ENCODE measurements at places on chromosomes 5 and 9.

DNA sequence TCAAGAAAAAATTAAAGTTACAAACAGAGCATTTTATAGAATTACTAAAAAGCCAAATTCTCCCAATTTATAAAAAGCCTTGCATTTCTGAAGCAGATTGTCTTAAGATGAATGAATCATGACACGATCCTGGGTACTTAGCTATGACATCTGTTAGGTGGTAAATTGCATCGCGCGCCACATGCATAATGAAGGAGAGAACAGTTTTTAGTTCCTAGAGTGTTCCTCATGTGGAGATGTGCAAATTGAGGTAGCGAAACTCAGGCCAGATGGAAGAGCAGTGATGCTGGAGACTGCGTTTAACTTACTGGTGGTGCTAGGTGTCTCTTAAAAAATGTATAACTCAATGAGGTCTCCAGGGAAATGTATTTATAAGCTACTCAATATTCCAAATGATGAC lies 516.1 kb downstream of the EFNA5 start:
- DNase-seq: no peak

DNA sequence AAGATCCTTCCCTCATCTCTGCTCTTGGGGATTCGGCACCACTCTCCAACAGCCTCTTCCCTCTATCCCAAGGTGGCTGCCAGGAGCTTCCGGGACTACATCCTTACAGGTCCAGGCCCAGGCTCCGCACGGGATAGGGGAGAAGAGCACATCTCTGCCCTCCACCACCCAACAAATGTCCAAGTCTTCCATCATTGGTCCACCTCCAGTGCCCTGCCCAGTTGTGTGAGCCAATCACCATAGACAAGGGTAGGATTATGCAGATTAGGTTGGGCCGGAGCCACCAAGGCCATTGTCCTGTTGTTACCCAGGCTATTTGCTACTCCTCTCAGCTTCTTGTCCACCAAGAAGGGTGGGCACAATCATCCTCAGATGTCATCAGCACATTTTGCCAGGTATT lies 9.1 kb downstream of the UNC5A start:
- DNase-seq: no peak

DNA sequence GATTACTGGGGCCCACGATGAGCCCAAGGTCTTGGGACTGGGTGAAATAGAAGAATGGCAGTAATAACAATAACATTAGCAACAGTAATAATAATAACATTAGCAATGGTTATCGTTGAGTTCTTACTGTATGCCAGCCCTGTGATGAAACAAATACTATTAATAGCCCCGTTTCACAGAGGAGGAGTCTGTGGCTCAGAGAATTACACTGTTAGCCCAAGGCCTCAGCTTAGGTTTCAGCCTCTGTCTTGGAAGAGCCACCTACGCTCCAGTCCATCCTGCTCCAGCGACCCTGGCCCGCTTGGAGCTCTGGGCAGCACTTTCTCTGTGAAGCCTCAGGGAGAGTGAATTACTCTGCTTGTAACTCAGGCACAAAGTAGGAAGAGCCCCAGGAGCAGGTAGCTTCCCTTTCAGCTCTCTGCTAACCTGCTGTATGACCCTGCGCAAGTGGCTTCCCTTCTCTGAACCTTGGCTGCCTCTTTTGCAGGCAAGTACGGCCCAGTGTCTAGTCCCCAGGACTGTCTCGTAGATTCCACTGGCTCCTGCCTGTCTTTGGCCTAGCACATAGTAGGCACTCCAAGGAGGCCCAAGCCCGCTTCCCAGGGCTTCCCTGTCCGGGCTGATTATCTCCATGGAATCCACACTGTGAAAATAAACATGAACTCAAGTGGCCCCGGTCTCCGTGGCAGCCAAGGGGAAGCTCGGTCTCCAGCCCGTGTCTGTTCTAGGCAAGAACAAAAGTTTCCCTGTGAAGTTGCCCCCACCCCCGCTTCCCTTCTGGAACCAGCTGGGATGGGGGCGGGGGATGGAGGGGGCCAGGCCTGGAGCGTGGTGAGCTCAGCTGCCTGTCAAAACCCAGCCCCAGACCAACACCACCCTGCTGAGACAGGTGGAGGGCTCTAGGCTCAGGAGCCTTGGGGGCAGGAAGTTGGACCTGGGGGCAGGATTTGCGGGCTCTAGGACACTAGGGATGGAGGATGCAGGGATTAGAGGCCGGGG lies 26.2 kb upstream of the LMX1B start:
- DNase-seq: no peak

- DNase-seq: no peak
Measured at GRCh38 chr5:131505237-131505908, 129.7 kb downstream of the RAPGEF6 start.

DNA sequence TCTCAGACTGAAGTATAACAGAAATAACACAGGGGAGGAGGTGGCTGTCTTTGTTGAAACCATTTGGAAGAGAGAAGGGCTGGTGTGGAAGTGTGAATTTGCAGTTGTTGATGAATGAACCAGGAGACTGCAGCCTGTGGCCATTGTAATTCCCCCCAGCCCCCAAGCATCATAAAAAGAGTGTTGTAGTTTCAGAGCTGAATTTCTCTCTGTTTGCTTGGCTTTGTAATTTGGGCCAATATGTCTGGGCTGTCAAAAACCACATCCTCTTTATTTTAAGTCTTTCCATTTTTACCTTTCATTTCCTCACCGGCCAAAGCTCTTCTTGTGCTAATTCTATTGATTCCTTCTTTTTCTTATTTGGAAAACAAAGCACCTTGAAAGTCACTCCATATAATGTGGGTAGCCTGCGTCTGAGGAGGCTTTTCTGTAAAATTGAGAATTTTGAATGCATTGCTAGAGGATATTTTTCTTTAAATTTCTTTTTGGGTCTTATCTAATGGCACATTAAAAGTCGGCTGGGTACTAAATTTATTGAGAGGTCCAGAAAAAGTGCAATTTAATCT lies 383.3 kb downstream of the OSTF1 start:
- DNase-seq: no peak

- no peak for DNase-seq
Measured at GRCh38 chr9:112110777-112111113, 64.4 kb downstream of the SUSD1 start.
